Liver (tissue), 10 donors: ENCODE measurements at places on chromosomes 16 and 17.

DNA sequence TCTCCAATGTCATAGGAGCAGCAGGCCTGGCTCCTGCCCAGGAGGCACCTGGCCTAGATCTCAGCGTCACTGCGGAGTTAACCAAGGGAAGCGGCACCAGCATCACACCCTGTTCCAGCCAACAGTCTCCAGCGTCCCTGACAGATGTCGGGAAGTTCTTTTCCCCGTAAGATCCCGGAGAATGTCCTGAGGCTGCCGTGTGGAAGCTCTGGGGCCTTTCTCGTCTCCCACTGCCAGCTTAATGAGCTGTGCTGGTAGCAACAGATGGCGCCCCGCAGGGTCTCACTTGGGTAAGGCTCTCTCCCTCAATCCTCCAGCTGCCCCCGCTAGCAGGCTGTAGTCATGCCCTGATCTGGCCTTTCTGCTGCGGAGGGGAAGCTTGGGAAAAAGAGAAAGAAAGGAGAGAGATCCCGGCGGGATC lies 57.5 kb downstream of the MARCHF10 start:
- no peak for DNase-seq

DNA sequence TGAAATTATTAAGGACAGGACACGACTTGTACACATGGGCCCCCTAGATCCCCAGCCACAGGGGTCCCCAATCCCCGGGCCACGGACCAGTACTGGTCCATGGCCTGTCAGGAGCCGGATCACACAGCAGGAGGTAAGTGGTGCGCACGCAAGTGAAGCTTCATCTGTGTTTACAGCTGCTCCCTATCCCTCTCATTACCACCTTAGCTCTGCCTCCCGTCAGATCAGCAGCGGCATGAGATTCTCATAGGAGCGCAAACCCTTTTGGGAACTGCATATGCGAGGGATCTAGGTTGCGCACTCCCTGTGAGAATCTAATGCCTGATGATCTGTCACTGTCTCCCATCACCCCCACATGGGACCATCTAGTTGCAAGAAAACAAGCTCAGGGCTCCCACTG lies 137.8 kb upstream of the ZFHX3 start:
- DNase-seq = no peak

GRCh38 chr16:89265647-89266046 lies 48.1 kb downstream of the ZNF778 start:
- DNase-seq = no peak

DNA sequence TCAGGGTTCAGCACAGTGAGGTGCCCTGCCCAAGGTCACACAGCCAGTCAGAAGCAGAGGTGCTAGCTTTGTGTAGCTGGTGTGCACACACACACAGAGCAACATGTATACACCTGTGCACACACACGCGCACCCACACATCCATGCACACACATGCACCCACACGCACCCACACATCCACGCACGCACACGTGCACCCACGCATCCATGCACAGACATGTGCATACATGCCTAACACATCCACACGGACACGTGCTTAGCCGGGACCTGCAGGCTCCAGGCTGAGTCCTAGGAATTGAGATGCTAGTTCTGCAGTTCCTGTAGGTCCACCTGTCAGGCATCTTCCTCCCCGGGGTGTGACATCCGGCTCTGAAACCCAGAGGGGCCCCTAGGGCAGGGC lies 13.0 kb upstream of the DPEP1 start:
- no peak for DNase-seq

DNA sequence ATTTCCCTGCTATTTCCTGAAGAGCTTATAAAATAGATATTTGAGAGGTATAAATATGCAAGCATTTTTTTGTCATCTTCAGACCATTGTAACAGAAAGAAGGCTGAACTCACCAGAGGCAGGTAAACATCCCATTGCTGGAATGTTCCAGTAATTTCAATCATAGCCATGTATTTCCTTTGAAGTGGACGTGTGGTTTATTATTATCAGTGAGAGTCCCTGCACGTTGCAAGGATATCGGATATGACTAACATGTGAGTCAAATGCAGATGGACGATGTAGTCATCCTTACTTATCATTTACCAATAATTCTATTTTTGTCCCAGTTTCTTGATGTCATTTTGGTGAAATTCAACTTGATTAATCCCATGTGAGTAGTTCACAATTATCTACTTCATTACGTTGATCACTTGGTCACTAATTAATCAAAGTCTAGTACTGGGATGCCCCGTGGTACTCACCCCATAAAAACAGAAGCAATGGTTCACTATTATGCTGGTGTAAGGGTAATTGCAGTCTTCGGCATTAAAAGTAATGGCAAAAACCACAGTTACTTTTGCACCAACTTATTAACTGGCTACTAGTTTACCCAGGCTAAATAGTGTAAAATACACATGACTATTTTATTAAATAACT lies 89.5 kb downstream of the VAT1L start:
- DNase-seq = no peak

GRCh38 chr17:47699536-47699840 lies 5.5 kb downstream of the TBKBP1 start:
- no peak for DNase-seq

DNA sequence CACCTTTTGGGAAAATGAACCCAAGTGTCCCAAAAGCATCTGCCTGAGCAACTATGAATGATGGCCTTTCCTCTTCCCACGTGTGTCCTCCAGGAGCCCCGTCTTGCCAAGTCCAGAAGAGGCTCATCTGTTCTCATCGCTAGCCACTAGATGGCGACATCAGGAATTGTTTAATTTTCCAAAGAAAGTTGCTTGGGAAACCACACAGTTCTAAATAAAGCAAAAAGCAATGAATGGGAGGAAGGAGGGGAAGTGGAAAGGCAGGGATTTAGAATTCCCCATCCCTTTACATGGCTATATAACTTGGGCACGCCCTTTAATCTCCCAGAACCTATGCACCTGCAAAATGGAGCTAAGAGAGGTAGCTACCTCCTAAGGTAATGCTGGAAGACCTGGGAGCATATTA lies 9.0 kb upstream of the CDH5 start:
- DNase-seq = no peak

DNA sequence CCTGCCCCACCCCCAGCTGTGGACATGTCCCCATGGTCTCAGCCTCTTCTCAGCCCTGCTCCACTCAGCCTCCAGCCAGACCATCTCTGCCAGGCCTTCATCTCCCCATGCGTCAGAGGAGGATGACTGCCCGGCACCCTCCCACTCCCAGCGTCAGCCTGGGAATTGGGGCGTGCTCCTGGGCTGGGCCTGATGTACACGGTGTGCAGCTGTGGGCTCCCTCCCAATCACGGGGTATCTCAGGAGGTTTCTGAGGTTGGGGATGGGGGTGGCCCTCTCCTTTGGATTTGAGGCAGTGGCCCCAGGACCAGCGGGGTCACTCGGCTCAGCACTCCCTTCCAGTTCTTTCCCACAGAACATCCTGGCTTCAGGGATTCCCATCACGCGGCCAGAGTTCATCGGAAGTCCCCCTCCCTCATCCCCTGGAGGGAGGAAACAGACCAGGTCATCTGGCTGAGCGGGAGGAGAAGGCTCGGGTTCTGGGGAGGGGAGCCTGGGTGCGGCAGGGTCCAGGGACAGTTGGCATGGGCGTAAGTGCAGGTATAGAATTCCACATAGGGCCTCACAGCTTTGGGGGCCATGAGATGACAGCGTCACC lies 36.9 kb downstream of the SOCS3 start:
- DNase-seq = no peak

DNA sequence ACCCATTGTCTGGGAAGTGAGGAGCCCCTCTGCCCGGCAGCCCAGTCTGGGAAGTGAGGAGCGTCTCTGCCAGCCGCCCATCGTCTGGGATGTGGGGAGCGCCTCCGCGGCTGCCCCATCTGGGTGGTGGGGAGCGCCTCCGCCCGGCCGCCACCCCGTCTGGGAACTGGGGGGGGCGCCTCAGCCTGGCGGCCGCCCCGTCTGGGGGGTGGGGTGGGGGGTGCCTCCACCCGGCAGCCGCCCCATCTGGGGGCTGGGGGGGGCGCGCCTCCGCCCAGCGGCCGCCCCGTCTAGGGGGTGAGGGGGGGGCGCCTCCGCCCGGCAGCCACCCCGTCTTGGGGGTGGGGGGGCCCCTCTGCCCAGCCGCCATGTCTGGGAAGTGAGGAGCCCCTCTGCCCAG lies 78.4 kb downstream of the RPGRIP1L start:
- DNase-seq = no peak

DNA sequence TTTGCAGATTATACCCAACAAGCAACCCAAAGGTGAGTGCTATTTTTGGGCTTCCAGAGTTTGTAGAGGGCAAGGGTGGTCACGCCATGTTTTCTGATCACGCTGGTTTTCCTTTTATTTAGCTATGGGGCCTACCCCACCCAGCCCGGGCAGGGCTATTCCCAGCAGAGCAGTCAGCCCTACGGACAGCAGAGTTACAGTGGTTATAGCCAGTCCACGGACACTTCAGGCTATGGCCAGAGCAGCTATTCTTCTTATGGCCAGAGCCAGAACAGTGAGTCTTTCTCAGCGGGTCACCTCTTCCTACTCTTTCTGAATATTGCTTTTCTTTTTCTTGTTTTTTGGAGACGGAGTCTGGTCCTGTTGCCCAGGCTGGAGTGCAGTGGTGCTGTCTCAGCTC lies 2.5 kb downstream of the FUS start:
- no peak for DNase-seq

GRCh38 chr17:45451131-45451530 lies 18.5 kb upstream of the ARHGAP27 start:
- no peak for DNase-seq

DNA sequence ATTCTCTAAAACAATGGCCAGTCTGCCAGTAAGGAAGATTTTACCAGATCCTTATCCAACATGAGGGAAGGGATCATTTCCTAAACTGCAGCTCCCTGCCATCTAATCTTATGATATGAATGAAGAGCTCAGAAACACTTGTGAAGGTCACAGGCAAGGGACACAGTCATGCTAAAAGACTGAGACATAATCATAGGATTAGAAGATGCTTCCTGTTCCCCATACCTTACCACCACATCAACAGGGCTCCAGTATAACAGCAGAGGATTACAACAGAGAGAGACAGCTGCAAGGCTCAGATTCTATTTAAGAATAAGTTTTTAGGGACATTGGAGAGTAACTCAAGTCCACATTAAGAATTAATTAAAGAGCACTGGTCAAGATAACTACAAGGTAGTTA lies 93.3 kb downstream of the BRIP1 start:
- DNase-seq = no peak

DNA sequence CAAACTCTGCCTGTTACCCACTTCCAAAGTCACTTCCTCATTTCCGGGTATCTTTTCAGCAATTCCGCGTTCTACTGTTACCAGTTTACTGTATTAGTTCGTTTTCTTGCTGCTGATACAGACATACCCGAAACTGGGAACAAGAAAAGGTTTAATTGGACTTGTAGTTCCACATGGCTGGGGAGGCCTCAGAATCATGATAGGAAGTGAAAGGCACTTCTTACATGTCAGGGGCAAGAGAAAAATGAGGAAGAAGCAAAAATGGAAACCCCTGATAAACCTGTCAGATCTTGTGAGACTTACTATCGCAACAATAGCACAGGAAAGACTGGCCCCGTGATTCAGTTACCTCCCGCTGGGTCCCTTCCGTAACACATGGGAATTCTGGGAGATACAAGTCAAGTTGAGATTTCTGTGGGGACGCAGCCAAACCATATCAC lies 30.9 kb downstream of the PAFAH1B1 start:
- DNase-seq = no peak

DNA sequence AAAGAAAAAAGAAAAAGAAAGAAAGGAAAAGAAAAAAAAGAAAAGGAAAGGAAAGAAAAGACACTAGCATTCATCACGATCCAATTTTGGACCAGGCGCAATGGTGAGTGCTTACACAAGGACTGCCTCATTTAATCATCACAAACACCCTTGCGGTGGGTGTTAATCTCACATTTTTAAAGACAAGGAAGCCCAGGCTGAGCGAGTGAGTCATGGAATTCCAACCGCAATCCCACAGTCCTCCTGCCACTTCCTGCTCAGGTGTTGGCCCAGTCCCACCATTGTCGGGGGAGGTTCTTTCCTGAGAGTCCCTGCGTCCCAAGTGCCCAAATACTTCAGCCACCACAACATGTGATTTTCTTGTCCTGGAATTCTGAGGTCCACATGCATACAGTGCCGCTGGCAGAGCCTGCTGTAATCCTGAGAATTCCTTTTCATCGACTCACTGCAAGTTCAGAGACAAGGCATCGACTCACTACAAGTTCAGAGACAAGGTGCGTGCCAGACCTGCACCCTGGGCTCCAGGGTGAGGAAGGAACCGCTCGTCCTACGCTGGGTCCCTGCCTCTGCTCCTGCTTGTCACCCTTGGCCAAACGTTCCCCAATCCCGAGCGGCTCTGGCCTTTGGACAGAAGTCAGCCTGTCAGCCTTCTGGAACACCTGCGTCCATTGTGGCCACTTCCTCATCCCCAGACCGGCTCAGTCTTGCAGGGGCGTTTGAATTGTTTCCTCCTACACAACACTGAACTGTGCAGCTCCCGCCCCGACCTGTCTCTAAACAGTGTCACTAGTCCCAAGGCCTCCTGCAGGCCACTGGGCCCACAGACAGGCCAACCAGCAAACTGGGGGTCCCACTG lies 5.8 kb downstream of the ZG16B start:
- DNase-seq = no peak

DNA sequence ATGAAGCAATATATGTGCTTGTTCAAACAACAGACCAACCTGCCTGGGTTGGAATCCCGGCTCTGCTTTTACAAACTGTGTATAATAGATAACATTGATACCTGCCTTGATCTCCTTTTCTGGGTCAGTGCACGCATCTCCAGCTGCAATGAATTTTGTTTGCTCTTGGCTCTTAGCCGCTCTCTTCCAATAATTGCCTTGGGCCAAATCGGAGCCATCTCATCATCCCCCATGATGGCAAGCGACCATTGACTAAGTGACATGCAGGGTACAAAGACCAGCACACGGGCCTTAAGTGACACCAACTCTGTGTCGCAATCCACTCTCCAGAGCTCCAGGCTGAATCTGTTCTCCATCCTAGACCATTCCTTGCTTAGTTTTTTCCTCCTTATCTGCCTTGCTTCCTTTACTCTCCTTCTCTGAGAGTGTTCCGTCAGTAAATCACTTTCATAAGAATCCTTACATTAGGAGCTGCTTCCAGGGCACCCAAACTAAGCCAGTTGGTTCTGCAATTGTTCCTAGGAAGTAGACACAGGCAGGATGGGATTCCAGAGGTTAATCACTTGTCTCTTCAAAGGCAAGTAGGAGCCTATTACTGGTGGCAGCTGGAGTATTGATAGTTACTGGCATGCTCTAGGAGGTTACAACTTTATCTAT lies 134.2 kb downstream of the ABCA8 start:
- no peak for DNase-seq

DNA sequence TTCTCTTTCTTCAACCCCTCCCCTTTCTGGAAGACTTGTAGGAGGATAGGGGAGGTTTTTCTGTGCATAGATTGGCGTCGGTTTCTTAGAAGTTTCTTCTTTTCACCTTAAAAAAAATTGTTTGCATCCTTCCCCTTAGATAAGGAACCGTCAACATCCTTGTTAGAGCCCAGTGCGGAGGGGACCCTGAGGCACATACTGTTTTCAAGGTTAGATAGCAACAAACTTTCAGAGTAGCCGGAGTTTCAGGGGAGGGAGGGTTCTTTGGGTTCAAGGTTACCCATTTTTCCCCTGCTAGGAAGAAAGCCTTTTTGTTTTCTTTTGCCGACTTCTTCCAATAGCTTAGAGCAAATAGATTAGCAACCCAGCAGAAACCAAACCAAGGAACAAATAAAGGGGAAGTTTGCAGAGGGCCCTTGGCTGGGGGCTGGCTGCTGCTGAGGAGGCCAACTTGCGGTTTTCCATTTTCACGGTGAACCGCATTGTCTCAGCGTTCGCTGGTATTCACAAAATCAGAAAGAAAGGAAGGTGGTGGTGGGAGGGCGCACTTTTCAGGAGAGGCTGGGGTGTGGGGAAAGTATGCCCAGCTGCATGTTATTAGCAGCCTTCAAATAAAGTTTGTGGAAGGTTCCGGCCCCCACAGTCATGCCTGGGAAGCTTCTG lies 28.8 kb downstream of the MSI2 start:
- DNase-seq = no peak
